PC-9 (cell line): ENCODE measurements at places on chromosomes 2 and 18.

- DNase-seq = no peak
Measured at GRCh38 chr2:159460227-159460626, 156.1 kb downstream of the BAZ2B start.

GRCh38 chr2:192119536-192119935 lies 75.2 kb downstream of the TMEFF2 start:
- no peak for DNase-seq

DNA sequence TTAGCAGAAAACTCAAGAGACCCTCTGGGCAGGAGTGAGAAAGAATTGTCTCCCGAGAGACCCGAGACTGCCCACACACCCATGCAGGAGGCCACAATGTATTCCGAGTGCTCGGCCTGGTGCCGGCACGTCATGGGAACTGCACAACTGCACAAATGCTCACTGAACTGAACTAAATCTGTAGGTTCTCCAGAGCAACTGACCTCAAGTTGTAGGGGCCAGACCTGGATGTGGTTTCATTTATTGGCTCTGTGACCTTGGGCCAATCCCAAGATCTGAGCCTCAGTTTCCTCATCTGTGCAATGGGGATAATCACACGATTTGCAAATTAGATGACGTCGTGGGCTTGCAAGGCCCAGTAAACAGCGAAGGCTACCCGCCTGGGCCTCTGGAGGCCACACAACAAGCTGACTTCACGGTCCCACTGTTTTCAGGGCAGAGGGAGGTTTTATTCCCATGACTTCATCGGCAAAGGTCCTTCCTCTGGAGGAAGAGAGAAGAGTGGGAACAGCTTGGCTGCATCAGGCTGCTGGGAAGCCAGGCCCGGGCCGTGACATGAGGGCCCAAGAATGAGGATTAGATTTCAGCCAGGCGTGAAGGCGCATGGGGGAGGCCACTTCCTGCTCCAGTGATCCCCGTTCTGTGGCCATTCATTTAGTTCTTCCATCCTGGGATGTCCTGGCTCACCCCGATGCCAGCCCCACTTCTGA lies 3.6 kb upstream of the ERFE start:
- no peak for DNase-seq

DNA sequence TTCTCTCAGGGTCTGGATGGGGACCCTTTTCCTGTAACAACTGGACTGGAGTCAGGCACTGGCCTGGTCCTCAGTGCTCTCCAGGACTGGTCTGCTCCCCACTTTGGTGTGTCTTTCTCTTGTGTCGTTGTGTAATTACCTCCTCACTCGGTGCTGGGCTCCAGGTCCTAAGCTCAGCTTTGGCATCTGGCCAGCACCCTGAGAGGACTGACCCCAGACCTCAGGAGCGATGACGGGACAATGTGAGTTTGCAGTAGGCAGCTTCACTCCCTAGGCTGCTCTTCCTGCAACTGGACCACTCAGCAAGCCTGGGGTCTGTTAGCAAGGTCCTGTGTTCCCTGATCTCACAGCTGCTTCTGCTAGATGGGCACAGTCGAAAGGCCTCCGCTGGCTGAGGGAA lies 93.8 kb downstream of the COLEC12 start:
- DNase-seq = no peak

DNA sequence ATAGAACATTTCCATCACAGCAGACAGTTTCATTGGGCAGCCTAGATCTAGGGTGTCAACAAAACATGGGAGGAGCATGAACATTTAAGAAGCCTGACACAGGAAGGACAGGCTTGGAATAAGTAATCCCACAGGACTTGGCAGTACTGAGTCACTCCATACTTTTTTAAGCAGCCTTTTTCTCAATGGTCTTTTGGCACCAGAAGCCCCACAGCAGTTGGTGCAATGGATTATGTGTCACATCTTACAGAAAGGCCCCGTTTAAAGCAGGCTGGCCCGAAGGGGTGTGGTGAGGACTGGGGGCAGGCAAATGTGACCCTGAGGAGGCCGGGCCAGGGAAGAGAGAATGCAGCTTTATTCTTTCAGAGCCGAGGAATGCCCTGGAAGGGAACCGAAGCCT lies 26.6 kb downstream of the SPTBN1 start:
- DNase-seq = no peak

DNA sequence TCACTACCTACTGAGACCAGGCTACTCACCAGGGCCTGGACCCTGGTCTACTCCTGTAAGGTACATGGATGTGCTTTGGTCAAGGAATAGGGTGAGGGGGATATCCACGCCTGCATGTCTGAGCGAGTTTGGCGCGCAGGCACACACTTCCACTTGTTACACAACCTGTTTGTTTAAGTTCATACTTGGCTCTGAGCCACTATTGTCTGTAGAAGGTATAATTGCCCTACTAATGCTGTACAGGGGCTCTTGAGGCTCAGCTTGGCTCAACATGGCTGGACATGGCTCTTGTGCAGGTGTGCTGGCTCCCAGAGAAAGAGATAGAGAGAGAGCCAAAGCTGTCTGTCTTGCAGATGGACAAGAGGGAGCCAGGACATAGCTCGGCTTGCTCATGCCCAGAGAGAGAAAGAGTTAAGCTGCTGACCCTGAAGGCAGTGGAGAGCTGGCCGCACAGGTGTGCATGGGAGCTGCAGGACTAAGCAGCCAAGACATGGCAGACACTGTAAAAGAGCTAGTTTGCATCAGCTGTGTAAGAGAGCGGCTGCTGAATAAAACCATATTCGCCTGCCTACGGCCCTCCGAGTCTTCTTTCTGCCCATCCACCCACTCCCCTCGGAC lies 35.2 kb downstream of the NPPC start:
- no peak for DNase-seq
